ENCODE measurements at places on chromosomes 2 and 18. TPM values are rescaled to one million over a fixed set of nuclear protein-coding genes. Genes with fewer than 3 reads are reported as not detected.

GPR35 gene
- 2.6 TPM for total RNA-seq

ALK gene
- 4.2 TPM for total RNA-seq

PTPN2 gene
- 28.4 TPM for total RNA-seq

KHK gene
- total RNA-seq = 6.0 TPM

ZNF407 gene
- 22.8 TPM for total RNA-seq

- no peaks in the 10 kb centered on the region for H3K4me1 ChIP-seq
- peaks cover 6% of the 10 kb centered on the region for H3K36me3 ChIP-seq
- H3K4me3 ChIP-seq = peak overlapping the region; percentile 78
- no peaks in the 10 kb centered on the region for H3K27me3 ChIP-seq
- peak; percentile 95 for DNase-seq
- H3K27ac ChIP-seq = peak overlapping the region; percentile 85
Measured at GRCh38 chr2:178522950-178523595, 42.8 kb downstream of the PLEKHA3 start.

DNA sequence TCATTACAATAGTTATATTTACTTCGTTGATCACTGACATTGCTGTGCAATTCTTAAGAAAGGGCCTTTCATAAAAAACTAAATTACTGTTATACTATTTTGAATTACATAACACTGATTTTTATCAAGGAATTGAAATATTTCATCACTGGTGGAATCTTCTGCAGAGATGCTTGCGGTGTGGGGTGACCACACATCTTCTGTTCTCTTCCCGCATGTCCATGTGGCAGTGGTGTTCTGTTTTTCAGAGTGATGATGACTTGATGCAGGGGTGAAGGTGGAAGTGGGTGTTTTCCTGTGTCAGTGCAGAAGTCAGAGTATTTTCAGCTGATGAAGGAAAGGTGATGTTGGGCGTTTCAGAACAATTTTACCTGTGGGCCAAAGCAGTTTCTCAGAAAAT is 7.0 kb downstream of the CNDP2 start:
- H3K4me1 ChIP-seq = peaks cover 18% of the 10 kb centered on the region
- no peak overlapping the region for H3K27ac ChIP-seq
- H3K27me3 ChIP-seq = no peaks in the 10 kb centered on the region
- no peak overlapping the region for H3K4me3 ChIP-seq
- DNase-seq = no peak

DNA sequence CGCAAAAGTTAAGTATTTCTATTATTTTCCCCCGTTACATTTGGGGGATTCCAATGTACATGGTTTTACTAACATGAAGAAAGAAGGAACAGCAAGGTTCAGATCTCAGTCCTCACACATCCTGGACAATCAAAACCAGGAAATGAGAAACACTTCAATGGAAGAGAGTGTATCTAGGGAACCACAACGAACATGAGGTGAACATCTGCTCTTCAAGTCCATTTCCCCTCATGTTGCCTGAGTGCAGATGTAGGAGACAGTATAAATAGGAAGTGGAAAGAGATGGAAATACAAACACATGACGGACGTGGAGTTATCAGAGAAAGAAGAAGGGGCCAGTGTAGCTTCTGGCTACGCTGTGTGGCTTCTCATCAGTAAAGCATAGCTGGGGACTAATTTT is 52.6 kb downstream of the CHN1 start:
- no peak overlapping the region for H3K27ac ChIP-seq
- no peaks in the 10 kb centered on the region for H3K36me3 ChIP-seq
- H3K4me3 ChIP-seq = no peak overlapping the region
- H3K4me1 ChIP-seq = no peaks in the 10 kb centered on the region
- DNase-seq = peak; percentile 16
- H3K27me3 ChIP-seq = no peaks in the 10 kb centered on the region

DNA sequence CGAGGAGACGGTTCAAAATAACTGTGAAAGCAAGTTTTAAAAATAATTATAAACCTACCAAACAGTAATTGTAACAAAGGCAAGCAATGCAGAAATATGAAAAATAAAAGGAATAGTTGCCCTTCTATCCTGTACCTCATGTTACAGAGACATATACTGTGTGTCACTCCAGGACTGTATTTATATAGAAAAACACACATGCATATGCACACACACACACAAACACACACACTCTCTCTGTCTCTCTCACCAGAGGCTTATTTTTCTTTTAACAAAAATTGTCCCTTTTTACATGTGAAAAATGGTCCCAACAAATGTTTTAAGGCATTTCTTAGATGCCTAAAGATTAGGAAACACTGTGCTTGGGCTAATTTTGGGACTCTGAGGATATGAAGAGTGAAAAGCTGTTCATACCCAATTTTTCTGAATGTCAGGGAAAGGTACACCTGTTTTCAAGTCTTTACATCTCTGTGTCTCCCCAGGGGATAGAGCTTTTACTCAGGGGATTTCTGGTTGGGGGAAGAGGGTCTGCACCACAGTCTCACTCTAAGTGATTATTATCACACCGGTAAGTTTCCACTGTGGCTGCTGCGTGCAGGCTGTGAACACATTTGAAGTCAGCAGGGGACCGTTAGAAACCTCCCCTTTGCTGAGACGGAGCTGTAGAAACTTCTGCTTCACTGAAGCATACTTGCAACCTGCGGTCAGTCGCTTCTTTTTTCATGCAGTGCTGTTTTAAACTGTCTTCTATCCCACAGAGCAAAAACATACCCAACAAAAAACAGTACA is 51.4 kb upstream of the SPAG16 start:
- H3K36me3 ChIP-seq = no peaks in the 10 kb centered on the region
- peaks cover 3% of the 10 kb centered on the region for H3K4me1 ChIP-seq
- peak; percentile 29 for DNase-seq

DNA sequence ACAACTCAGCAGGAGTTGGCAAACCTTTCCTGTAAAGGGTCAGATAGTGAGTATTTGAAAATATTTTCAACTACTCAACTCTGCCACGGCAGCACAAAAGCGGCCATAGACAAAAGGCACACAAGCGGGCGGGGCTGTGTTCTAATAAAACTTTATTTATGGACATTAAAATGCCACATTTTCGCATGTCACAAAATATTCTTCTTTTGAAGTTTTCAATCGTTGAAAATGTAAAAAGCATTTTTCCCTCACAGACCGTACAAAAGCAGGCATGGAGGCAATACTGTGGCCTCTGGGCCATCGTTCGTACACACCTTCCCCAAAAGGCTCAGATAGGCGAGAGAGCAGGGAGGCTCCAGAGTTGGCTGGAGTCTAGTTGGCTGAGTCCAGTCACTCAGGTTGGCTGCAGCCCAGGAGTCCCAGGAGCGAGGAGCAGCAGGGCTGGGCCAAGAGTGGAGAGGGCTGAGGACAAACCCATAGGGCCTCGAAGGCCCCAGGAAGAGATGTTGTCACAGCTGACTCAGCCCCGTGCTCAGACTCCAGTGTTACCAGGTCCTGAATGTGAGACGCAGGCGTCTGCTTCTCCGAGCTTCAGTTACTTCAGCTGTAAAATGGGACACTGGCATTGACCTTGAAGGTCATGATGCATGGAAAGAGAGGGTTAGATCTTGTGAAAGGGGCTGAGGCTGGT is 42.5 kb downstream of the SDC1 start:
- no peaks in the 10 kb centered on the region for H3K4me1 ChIP-seq
- no peak overlapping the region for H3K27ac ChIP-seq
- no peak for DNase-seq
- H3K4me3 ChIP-seq = no peak overlapping the region

DNA sequence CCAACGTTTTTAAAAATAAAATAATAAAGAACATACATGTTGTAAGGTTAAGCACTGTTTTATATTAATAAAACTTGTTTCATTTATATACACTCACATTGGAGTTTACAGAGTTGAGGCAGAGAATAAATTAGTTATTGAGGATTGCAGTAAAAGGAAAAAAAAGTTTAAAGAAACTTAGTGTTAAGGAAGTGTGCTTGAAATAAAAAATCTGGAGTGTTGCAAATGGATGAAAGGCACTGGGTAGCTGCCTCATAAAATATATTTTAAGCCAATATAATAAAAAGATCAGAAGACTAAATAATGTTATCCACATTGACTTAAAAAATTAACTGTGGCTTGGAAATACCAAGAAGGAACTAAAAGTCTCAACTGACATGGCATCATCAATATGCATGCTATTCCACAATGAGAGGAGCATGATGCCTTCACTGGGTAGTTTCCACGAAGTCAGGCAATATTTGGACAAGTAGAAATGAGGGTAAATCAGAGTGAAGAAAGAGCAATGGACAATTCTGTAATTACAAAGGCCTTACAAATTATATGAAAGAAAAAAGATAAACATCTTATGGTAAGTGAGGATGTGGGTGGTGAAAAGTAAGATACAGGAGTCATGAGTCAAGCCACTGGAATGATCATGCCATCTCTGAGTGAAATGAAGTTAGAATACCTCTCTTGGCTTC is 2.5 kb downstream of the GALNT3 start:
- no peak overlapping the region for H3K4me3 ChIP-seq
- H3K4me1 ChIP-seq = peaks cover 17% of the 10 kb centered on the region
- DNase-seq = no peak
- H3K27ac ChIP-seq = no peak overlapping the region
- H3K27me3 ChIP-seq = peaks cover 17% of the 10 kb centered on the region
- H3K36me3 ChIP-seq = no peaks in the 10 kb centered on the region

- no peaks in the 10 kb centered on the region for H3K4me1 ChIP-seq
- H3K27me3 ChIP-seq = no peaks in the 10 kb centered on the region
- H3K36me3 ChIP-seq = no peaks in the 10 kb centered on the region
Measured at GRCh38 chr2:188765522-188766470, 208.4 kb upstream of the COL3A1 start.

DNA sequence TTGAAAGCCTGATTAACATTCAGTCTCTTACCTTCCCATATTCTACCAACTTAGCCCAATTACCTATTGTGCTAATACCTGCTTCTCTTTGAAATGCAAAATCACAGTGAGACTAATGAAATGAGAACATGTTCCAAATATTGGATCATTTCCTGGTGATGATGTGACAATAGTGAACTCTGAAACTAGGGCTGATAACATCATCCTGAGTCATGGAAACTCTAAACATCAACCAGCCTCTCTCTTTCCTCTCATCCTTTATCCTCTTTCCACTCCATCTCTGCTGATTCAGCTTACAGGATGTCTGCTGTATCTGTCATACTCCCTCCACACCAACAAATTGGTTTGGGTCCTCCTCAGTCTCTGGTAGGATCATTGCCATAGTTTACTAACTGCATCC is 98.8 kb upstream of the NCKAP5 start:
- H3K27ac ChIP-seq = no peak overlapping the region
- no peak overlapping the region for H3K4me3 ChIP-seq
- DNase-seq = no peak
- no peaks in the 10 kb centered on the region for H3K4me1 ChIP-seq
- H3K27me3 ChIP-seq = no peaks in the 10 kb centered on the region

DNA sequence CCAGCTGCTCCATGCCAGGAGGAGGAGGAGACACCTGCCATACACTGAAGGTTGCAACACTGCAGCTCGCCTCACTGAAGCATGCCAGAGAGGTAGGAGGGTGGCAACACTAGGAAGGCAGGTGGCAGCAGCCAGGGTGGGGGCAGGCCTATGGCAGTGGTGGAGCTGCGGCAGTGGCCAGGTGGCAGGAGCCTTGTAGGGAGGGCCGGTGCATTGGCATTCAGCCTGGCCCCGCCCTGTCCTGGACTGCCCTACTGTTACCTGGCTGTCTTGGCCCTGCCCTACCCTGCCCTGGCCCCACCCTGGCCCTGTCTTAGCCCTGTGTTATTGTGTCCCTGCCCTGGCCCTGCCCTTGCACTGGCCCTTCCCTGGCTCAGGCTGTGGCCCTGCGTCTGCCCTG is 7.4 kb upstream of the ANKRD62 start:
- H3K4me3 ChIP-seq = no peak overlapping the region
- no peaks in the 10 kb centered on the region for H3K4me1 ChIP-seq
- H3K36me3 ChIP-seq = no peaks in the 10 kb centered on the region

DNA sequence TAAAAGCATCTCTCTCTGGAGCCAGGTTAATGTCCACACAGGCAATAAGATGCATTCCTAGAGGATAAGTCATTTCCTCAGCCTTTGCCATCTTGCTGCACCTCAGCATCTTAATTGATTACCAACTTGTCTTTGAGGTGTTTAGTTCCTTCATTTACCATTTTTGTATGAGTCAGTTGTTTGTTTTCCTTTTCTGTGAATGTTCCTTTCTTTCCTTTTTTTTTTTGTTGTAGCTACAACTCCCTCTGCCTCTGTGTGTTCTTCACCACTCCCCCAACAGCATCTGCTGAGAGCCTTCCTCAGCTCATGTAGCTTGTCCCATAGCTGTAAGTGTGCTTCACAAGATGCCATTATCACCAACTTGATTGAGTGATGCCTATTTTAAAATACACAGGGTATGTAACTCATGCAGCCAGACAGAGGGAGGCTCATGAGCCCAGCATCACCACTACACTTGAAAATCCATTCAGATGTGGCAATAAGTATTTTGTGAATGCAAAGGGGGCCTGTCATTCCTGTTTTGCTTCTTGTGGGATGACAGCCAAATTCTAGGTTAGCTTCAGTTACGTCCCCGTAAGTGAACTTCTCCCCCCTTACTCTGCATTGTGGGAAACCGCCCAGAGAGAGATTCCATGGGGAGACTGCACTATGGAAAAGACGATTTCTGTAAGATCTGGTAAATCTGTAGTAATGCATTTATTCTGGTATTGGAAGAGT is 315.9 kb upstream of the ZEB2 start:
- no peaks in the 10 kb centered on the region for H3K4me1 ChIP-seq
- H3K27ac ChIP-seq = no peak overlapping the region
- no peak overlapping the region for H3K4me3 ChIP-seq

- H3K27me3 ChIP-seq = peaks cover 7% of the 10 kb centered on the region
- no peak for DNase-seq
- no peak overlapping the region for H3K27ac ChIP-seq
- peaks cover 3% of the 10 kb centered on the region for H3K4me1 ChIP-seq
- no peaks in the 10 kb centered on the region for H3K36me3 ChIP-seq
Measured at GRCh38 chr2:60536746-60537145, 16.7 kb downstream of the BCL11A start.

GRCh38 chr2:99255491-99256318 is at the start of gene LYG2:
TSS of gene LYG2 (minus strand) at chr2:99255666. CDS start at chr2:99254260, 1,406 bp downstream.
- no peak within 1 kb of the TSS for H3K4me3 ChIP-seq
- no peak within 1 kb of the TSS for H3K27ac ChIP-seq
- H3K36me3 ChIP-seq = no peaks in the 10 kb centered on the region
- H3K4me1 ChIP-seq = no peaks in the 10 kb centered on the region

DNA sequence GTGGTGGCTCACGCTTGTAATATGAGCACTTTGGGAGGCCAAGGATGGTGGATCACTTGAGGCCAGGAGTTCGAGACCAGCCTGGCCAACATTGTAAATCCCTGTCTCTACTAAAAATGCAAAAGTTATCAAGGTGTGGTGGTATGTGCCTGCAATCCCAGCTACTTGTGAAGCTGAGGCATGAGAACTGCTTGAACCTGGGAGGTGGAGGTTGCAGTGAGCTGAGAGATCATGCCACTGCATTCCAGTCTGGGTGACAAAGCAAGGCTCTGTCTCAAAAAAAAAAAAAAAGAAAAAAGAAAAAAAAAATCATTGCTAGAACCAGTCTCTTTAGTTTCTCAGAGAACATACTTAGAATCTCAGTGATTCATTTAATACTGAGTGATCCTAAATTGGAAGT is 217.1 kb downstream of the DYM start:
- H3K27me3 ChIP-seq = no peaks in the 10 kb centered on the region
- no peak for DNase-seq
- H3K27ac ChIP-seq = no peak overlapping the region
- H3K36me3 ChIP-seq = no peaks in the 10 kb centered on the region
- H3K4me3 ChIP-seq = no peak overlapping the region
- H3K4me1 ChIP-seq = no peaks in the 10 kb centered on the region

- no peaks in the 10 kb centered on the region for H3K27me3 ChIP-seq
- H3K36me3 ChIP-seq = no peaks in the 10 kb centered on the region
- H3K4me1 ChIP-seq = no peaks in the 10 kb centered on the region
Measured at GRCh38 chr2:165863810-165864261, 69.8 kb upstream of the GALNT3 start.
